ENCODE measurements at places on chromosomes 1 and 21.

DNA sequence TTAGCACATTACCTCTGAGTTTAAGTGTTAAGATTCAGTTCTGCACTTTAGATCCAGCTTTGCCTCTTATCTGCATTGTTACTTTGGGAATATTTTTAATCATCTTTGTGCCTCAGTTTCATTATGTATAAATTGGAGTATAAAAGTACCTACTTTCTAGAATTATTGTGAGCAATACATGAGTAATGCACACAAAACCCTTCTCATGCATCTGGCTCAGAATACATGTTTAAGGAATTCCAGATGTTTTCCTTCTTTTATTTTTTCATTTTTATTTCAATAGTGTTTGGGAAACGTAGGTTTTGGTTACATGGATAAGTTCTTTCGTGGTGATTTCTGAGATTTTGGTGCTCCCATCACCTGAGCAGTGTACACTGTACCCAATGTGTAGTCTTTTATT lies 14.2 kb downstream of the C8A start:
- no peak for DNase-seq

DNA sequence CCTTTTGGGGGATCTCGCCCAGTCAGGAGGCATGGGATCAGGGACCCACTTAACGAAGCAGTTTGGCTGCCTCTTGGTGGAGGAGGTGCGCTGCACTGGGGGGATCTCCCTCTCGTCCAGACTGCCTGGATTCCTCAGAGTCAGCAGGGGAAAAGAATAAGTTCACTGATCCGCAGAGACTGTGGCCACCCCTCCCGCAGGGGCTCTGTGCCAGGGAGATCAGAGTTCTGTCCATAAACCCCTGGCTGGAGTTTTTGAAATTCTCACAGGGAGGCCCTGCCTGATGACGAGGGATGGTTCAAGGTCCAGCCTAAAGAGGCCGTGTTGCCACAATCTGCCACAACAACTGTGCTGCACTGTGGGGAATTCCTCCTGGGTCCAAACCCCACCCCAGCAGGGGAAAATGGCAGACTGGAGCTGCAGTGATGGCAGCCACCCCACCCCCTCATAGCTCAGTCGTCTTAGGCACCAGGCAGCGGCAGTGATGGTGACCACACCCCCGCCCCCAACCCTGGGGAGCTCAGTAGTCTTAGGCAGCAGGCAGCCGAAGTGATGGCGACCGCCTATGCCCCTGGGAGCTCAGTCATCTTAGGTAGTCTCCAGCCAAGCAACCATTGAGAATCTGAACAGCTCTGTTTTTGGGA lies 273.8 kb upstream of the USP25 start:
- DNase-seq, result no peak

DNA sequence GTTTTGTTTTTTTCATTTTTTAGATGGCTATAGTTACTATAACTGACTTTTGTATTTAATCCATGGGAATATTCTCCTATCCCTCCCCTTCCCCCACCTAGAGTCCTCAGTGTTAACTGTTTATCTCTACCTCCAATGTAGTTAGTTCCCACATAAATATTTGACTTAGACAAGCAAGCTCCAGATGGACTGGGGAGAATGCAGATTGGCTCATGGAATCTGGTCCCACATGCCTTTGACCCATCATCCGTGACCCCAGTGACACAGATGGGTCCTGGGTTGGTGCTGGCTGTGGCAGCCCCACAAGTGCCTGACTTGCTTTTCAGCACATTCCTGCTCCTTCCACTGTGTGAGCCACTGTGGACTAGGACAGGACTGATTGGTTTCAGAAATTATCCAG lies 41.8 kb downstream of the ATP2B4 start:
- no peak for DNase-seq

DNA sequence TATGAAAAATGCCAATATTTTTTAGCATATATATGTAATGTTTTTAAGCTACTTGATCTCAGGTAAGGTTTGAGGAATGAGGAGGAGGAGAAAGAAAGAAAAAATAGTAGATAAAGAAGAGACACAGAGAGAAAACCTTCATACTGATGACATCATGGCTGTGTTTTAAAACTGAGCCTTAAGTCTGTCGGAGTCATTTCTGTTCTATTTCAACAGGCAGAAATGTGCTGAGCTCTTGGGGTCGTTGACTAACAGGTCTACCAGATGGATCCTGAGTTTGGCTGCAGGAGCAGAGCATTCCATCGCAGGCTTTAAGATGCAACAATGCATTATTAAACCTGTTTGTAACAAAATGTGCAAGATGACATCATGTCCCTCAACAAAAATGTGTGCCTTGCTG lies 356.0 kb downstream of the TGFB2 start:
- no peak for DNase-seq

DNA sequence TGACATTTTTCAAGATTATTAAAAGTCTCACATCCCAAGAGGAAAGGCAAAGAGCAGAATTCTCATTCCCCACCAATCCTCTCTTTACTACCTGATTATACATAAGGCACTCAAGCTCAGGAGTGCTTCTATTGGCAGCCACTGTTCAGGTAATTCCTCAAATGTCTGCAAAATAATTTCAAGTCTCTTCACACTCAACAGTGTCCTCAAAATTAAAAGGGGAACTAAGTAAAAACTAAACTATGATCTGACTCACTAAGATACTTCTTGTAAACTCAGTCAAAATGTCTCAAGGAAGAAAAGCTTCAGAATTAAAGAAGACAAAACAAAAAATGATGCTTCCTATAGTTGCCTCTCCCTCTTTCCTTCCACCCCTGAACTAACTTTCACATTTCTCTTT lies 135.6 kb downstream of the GPATCH2 start:
- no peak for DNase-seq

- peak; percentile 2 for DNase-seq
Observed at GRCh38 chr1:78146205-78146771, 100.5 kb downstream of the GIPC2 start.

DNA sequence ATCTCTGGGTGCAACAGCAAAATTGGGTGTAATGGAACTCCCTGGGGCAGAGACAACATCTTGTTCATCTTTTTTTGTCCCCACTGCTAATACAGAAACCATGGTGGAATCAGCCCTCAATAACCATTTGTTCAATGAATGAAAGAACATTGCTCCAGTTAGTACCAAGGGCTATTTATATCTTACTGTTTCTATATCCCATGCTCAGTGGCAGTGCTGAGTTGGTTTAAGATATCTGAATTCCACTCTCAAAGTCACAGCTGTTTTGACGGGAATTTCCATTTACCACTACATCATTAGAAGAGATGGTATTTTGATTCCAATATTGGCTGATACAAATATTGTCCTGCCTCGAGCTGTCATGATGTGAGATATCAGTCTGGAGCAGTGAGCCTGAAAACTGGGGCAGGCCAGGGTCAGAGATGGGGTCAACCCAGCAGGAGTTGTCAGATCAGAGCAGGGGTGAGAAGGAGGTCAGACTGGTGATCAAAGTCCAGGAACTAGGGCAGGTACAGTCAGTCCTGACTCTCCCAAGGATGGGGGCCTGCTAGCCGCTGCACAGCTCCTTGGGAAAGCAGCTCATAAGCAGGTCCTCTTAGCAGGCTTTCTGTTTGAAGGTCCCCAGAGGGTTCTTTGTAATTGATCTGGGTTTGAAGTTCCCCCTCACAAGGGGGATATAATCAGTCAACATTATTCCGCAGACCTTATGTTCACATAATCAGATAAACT lies 5.8 kb upstream of the PHC2 start:
- no peak for DNase-seq

GRCh38 chr1:160580221-160580812 lies 1.0 kb upstream of the CD84 start:
- DNase-seq, result no peak

DNA sequence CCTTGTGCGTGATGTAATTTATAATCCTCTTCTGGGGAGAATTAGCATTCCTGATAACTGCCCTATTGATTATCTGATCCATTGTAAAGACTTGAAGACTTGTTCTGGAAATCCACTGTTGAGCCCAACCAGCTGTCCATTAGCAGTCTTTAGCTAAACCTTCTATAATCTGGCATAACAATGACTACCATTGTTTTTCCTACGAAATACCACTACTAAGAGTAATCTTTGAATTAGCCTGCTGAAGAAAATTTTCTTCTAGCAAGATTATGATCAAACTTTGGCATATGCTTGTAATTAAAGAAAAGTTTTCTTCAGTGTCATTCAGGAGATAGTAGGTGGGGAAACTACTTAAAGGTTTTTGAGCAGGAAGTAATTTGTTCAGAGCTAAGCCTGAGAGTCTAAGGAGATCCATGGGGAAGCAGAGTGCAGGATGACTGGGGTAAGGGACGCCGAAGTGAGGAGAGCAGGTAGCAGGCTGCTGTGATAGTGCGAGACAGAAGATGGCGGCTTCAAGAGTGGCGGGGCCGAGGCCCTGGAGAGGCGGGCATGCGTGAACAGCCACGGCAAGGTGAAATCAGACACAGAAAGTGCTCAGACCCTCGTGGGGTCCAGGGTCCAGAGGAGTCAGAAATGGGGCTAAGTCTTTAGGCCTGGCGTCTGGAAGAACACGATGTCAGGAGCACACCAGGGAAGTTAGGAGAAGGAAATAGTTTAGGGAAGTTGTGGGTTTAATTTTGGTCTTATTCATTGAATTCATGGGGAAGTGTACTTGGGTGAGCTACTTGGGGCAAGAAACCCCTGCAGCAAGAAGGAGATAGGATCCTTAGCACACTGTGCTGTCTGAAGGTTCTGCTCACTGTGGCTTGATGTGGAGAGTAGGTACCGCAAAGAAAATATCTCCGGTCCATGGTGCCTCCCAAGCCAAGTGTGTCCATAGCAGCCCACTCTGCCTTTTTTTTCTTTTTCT lies 112.6 kb upstream of the ADAR start:
- DNase-seq, result peak; percentile 76

- no peak for DNase-seq
Observed at GRCh38 chr1:116510361-116510760, 60.5 kb downstream of the CD58 start.

- peak; percentile 14 for DNase-seq
Observed at GRCh38 chr1:51063121-51063520, 38.9 kb upstream of the C1orf185 start.

GRCh38 chr1:51506537-51506936 lies 12.5 kb downstream of the EPS15 start:
- DNase-seq, result peak; percentile 45

DNA sequence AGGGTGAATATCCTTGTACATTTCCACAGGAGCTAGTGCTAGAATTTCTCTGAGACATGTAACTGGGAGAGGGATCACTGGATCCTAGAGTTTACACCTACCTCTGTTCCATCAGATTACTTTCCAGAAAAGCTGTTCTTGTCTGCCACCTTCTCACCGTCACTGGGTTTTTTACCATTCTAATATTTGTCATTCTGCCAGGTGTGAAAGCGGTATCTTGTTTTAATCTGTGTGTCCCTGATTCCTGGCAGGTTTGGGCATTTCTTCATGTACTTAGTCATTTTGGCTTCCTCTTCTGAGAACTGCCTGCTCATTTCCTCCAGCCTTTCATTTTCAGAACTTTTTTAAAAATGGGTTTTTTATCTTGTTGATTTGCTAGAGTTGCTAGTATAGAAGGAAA lies 5.1 kb downstream of the PMF1 start:
- no peak for DNase-seq

- DNase-seq, result no peak
Observed at GRCh38 chr1:72937905-72938304, 655.6 kb upstream of the NEGR1 start.

- DNase-seq, result no peak
Observed at GRCh38 chr1:152029144-152029928, 7.5 kb downstream of the S100A11 start.

GRCh38 chr1:3127738-3128137 lies 58.7 kb downstream of the PRDM16 start:
- DNase-seq, result no peak

- no peak for DNase-seq
Observed at GRCh38 chr1:211752317-211752716, 76.9 kb upstream of the NEK2 start.

DNA sequence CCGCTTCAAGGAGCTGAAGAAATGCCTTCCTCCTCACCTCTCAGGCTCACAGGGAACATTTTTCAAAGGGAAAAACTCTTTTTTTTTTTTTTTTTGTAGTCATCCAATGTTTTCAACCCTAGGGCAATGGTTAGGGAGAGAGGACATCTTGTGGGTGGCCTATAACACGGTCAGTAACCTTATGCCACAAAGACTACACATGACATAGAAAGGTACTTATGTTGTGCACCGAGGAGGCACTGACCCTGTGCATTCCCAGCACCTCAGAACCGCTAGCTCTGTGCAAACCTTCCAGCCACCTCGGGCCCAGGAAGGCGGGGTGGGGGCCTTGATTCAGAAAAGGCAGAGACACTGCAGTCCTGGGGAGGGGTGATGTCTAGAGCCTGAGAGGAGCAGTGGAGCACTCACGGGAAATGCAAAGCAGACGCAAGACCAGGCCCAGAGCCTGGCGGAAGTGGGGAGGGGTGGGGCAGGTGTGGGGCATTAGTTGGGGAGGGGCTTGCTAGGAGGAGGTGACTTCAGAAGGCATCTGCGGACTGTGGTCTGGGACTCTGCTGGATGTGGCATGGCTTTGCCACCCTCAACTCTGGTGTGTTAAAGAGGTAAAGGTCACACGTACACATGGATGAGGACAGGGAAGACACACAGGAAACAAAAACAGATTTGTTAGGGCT lies 68.6 kb downstream of the MDM4 start:
- DNase-seq, result no peak

DNA sequence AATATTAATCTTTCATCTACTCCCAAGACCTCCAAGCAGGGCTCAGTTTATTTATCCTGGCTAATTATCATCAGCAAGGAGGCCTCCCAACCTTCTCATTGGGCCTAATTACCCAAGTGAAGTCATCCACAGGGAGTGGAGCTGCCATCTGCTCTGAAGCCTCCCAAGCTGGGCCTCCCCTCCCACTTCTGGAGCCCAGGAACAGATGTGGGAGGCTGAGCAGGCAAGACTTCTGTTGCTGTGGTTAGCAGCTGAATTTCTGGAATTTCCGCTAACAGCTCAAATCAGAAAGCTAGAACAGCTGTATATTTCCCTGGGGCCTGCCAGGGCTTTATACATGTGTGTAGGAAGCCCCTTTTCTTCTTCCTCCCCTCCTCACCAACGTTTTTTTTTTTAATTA lies 127.5 kb downstream of the UCK2 start:
- DNase-seq, result no peak

DNA sequence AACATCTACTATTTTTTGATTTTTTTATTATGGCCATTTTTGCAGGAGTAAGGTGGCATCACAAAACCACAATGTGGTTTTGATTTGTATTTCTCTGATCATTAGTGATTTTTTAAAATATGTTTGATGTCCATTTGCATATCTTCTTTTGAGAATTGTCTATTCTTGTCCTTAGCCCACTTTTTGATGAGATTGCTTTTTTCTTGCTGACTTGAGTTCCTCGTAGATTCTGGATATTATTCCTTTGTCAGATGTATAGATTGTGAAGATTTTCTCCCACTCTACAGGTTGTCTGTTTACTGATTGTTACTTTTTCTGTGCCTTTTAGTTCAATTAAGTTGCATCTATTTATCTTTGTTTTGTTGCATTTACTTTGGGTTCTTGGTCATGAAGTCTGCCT lies 375.7 kb downstream of the ST6GALNAC3 start:
- DNase-seq, result no peak
